ENCODE measurements at places on chromosomes 4 and X.

- no peak for DNase-seq
Measured at GRCh38 chrX:133983974-133984845, 1.2 kb downstream of the GPC3 start.

DNA sequence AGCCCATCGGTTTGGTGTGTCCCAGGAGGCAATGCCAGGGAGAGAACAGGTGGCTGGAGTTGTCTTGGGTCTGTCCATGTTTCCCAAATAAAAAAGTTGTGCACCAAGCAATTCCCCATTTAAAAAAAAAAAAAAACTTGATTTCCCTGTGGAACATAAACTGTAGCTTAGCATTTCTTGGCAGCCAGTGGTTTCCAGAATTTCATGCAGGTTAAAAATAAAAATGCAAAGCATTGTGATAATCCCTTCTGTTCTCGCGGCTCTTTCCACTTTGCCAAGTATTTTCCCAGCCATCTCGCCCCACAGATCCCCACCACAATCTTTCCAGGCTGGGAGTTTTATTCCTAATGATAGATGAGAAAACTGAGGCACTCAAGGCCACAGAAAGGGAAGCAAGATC lies 51.4 kb upstream of the MSX1 start:
- DNase-seq: no peak

- no peak for DNase-seq
Measured at GRCh38 chrX:74540635-74541249, 73.7 kb downstream of the RLIM start.

- no peak for DNase-seq
Measured at GRCh38 chr4:38323141-38323641, 340.8 kb upstream of the KLF3 start.

GRCh38 chr4:111208970-111209369 lies 586.1 kb upstream of the PITX2 start:
- no peak for DNase-seq

GRCh38 chr4:4355302-4355701 lies 31.6 kb upstream of the NSG1 start:
- no peak for DNase-seq

- DNase-seq: no peak
Measured at GRCh38 chr4:26030260-26030667, 116.2 kb downstream of the SMIM20 start.

DNA sequence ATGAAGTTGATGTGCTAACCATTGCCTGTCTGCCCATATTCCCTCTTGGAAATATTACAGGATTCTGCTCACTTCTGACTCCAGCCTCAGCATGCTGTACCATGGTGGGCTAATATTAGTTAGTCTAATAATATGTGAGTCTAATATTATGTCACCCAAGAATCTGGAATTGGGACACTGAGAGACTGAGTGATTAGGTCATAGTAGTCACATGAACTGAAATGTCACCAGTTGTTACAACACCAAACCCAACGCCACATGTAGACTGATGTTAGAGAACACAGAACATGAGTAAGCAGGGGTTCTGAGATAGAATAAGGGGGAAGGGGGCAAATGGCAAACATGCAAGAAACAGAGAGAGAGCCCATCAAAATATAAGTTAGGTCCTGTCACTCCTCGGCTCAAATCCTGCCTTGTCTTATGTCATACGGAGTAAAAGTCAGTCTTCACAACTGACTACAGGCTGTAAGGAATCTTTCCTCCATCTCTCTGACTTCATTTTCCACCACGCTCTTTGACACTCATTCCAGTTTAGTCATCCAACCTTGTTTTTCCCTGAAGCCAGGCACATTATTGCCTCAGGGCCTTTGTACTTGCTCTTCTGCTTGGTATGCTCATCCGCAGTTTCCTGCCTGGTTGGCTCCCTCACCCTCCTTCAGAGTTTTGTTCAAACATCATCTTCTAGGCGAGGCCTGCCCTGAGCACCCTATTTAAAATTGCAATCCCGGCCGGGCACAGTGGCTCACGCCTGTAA lies 9.6 kb upstream of the SLAIN2 start:
- no peak for DNase-seq

- DNase-seq: no peak
Measured at GRCh38 chrX:121569609-121570008, 522.2 kb downstream of the GLUD2 start.

DNA sequence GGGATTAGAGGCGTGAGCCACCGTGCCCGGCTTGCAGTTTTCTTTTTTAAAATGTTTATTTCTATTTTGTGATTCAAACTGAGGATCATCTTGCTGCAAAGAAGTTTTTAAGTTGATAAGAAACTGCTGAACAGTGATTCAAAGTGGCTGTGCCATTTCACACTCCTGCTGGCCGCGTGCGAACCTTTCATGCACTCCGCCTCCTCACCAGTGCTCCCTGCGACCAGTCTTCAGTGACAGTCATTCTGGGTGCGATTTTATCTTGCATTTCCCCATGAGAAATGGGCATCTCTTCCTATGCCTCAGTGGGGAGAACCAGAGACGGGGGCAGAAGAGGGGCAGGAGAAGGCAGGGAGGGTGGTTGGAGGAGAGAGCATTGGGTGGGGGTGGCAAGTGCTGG lies 21.4 kb downstream of the TMEM187 start:
- no peak for DNase-seq

- DNase-seq: no peak
Measured at GRCh38 chr4:109671350-109671749, 31.9 kb downstream of the CASP6 start.

DNA sequence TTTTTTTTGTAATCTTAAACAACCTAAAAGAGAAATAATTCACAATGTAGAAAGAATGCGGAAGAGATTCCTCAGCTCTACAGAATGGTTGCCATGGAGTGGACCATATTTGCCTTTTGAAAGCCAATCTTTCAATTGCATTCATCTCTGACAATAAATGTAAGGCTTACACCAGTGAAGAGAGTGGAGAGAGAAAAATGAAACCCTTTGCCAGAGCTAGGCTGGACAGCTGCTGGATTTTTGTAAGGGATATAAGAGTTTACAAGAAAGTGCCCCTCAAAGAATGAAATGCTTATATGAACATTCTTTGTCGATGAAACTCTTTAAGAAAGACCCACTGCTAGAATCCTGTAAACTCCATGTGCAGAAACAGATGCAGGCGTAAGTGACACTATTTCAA lies 66.0 kb upstream of the FAT1 start:
- DNase-seq: no peak

DNA sequence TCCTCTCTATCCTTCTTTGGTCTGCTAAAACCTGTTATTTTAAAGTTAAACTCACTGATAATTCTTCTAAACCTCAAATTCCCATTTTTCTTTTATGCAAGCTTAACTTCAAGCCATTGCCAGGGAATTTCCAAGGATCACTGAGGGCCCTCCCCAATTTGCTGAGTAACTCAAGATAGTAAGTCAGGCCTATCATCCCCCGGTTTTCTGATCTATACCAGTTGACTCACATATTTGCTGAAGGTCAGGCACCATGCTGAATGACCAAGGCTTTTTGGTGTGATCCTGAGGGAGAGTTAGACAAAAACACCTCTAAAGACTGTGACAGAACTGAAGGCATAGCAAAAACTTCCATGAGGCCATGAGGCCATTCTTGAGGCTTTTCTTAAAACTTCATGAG lies 1301.9 kb downstream of the PCDH7 start:
- DNase-seq: no peak

GRCh38 chrX:70878902-70879301 lies 29.6 kb downstream of the TEX11 start:
- peak; percentile 7 for DNase-seq

DNA sequence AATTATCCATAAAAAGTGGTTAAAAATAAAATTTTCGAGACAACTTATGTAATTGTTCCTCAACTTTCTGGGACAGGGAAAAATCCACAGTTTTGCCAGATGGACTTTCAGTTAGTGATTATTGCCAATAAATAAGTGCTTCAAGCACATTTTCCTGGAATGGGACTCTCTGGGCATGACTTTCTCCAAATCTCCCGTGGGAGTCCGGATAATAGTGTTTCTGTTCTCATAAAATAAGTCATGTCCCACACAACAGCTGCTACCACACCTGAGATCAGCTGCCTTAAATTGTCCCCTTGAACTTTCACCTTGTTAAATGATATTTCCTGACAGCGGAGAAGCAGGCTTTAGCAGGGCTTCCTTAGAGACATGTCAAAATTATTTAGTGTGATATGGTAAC lies 133.4 kb upstream of the NAP1L5 start:
- no peak for DNase-seq

GRCh38 chr4:178633263-178633662 lies 1191.0 kb upstream of the AGA start:
- DNase-seq: no peak

- no peak for DNase-seq
Measured at GRCh38 chr4:76722838-76723237, 175.1 kb downstream of the SOWAHB start.

GRCh38 chrX:150567645-150568319 lies 639 bp upstream of the MTM1 start:
- no peak for DNase-seq

DNA sequence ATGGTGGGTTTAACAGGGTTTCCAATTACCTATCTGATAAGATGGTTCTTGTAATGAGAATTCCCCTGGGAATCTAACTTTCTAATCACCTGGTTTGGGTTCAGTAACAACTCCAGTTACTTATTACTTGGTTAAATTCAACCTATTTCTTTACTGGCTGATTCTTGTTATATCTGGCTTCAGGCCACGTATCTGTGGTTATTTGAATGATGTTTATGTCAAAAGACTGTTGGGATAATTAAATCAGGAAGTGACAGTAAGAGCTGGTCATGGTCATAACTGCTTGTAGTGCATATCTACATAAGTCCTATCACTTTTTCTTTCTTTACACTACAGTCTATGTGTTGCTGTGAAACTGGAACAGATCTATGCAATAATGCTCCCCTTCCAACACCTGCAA lies 108.1 kb downstream of the MID1 start:
- DNase-seq: no peak

DNA sequence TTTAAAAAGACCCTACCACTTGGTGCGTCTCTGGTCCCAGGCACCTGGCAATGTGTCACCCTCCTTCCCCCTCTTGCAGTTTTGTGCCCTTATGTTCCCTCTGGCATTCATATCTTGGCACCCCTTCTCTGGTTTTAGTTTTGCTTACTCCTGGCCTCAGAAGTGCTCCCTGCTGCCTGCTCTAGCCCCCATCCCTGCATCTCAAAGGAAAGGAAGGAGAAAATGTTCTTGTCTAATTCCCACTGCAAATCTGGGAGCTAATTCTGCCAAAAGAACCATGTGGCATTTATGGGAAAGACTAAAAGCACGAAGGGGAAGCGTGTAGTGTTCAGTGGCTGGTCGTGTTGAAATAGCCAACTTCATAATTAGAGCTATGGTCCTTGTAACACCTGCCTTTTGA lies 340.1 kb upstream of the RPS6KA3 start:
- no peak for DNase-seq

DNA sequence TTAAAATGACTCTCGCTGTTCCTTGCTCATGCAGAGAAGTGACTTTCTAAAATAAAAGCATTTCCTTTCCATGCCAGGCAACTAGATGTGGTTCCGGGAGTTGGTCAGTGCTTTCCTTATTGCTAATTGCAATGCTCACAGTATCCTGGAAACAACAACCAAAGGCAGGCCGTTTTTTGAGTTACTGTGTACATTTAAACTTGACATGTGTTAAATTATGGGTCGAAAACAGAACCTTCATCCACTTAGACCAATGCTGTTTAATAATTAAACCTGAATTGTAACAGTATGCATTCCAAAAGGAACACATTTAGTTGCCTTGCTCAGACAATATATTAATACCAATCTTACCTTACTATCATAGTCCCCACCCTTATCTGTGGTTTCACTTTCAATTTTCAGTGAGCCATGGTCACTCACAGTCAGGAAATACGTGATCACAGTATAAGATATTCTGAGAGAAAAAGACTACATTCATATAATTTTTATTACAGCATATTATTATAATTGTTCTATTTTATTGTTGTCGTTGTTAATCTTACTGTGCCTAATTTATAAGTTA lies 102.6 kb downstream of the HS6ST2 start:
- DNase-seq: no peak

DNA sequence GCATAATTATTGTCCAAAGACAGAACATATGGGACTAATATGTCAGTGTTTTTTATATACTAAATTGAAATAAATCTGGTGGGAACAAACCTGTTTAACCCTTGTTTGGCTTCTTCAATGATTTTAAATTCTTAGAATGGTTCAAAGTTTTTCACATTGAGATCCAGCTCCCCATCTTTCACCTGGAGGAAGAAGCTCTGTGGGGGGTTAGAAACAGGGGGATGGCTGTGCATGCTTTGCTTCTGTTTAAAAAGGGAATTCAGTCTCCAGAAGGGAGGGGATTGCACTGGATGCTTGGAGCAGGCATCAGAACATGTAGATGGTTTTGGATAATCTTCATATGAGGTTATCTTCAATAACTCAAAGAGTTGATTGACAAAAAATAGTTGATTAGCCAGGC lies 72.1 kb downstream of the GALNT7 start:
- no peak for DNase-seq

GRCh38 chr4:15020502-15021286 lies 18.4 kb downstream of the CPEB2 start:
- no peak for DNase-seq

Data from activated T-helper 2 cell treated with anti-CD3 and anti-CD28 coated beads, Interferon-gamma antibody, Interleukin-2, Interleukin-4, amounts not matched to agents 10 μg/mL and 5 μg/mL and 100 μg/mL, durations not matched to agents 14 hours and 24 hours and 36 hours (primary cell).